ENCODE measurements at places on chromosomes 5 and 9.

GRCh38 chr9:82105729-82106128 lies 117.2 kb downstream of the SPATA31D1 start:
- no peak for DNase-seq

- no peak for DNase-seq
These were observed 3.8 kb downstream of the NDST1 start for GRCh38 chr5:150511578-150512367.

GRCh38 chr5:143139585-143139984 lies 263.9 kb downstream of the NR3C1 start:
- no peak for DNase-seq

DNA sequence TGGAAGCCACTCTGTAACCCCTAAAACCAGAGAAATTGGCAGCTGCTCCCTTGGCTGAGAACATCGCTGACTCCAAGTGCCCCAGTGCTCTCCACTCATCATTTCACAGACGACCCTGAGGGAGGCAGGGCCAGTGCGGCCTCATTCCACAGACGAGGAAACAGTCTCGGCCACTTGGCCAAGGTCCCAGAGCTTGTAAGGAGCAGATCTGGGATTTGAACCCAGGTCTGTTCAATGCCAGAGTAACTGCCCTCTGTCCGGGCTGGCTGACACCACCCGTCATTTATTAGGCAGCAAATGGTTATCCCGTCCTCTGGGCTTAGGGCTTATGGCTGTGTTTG lies 19.9 kb upstream of the IER5L start:
- no peak for DNase-seq
